CD4-positive, alpha-beta memory T cell (primary cell): ENCODE measurements at places on chromosomes 4 and X.

DNA sequence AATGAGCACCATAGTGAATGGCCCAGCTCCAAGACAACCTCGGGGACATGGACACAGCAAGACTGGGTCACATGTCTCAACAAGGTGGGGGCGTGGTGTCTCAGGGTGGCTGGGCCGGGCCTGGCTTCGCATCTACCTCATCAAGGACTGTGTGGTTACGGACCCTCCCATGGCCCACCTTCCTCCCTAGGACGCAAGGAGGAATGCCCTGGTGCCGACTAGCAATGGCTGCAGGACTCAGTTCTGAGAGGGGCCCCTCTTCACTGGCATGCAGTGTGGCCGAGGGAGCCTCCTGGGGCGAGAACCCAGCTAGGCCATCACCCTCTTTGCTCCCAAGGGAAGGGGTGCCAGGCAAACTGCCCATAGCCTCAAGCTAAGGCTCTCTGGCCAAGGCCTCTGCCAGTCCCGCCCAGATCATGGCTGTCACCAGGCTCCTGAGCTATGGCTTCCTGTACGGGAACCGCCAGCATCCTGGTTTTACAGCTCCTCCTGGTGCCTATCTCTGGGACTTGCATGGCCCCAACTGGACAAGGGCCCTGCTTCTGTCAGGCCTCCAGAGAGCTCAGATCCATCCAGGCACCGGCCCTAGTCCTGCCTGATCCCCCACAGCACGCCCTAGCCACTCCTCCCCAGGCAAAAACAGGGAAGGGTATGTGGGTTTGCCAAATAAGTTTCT, 218.0 kb upstream of the AGTR2 start:
- no peak for DNase-seq

DNA sequence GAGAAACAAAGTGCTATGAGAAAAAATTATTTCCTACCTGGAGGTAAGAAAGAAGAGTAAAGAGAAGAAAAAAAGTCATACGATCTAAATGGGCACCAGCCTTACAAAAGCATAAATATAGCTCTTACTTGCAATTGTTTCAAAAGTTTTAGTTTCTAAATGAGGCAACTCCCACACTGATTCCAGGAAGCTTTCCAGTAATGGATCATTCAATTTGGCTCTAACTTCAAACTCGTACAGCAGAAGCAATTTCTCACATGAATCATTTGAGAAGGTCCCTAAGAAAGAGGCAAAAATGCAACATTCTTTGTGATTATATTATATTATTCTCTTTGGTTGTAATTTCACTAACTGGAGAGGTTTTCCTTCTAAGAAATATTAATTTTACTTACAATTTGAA, 109.9 kb downstream of the DLG3 start:
- no peak for DNase-seq

DNA sequence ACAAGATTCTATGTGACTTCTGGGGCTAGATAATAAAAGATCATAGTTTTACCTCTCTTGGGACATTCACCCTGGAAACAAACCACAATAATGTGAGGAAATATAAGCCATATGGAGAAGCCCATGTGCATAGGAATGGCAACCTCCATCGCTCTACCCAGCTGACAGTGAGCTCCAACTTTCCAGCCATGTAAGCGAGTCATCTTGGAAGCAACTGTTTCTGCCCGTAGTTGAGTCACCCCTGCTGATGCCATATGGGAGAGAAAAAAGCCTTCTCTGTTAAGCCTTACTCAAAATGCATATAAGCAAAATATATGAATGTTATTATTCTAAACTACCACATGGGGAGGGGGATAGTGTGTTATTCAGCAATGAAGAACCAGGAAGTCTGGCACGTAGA, 31.4 kb upstream of the RELL1 start:
- DNase-seq: no peak

DNA sequence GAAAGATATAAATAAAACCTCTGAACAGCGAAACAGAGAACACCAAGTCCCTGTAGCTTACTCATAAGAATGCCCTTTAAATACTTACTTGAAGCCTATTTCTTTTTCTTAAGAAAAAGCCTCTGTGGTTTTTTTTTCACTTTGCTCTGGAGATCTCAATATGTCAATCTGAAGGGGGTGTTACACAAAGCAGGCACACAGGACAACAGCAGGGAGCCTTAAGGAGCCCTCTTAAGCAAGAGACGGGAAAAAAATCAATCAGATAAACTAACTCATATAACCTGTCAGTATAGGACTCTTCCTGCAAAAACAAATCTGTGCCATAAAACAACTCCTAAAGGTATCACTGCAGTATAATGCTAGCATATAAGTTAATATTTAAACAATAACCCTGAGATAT, 611.1 kb upstream of the ATOH1 start:
- DNase-seq: no peak

DNA sequence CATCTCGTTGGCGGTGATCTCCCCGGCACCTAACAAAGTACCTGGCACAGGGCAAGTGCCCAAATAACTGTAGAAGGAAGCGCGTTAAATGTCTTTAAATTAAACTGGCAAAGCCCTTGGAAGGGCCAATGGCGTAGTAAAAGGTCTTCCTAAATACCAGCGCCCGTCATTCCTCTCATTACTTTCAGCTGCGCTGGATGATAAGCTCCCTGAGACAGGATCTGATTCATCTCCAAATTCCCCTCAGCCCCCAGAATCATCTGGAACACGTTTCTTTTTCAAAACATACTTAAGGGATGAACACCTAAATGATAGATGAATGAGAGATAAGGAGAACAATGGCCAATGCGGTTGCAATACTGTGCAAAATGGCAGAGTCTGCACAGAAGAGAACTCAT, 95.1 kb downstream of the AFAP1 start:
- no peak for DNase-seq

DNA sequence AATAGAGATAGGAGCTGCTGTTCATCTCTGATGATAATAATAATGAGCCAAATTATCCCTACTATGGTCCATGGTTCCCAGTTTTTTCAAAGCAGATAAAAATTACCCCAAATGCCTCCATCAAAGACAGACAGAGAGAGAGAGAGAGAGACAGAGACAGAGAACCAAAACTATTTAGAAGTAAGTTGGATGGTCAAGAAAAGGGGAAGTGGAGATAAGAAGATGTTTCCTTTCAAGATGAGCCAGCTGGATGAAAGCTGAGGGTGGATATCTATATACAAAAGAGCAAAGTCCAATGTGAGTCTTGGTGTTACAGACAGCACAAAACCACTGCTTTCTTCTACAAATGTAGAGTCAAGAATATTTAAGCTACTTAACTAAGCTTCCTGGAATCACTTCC, 173.9 kb downstream of the GRIA3 start:
- DNase-seq: no peak

DNA sequence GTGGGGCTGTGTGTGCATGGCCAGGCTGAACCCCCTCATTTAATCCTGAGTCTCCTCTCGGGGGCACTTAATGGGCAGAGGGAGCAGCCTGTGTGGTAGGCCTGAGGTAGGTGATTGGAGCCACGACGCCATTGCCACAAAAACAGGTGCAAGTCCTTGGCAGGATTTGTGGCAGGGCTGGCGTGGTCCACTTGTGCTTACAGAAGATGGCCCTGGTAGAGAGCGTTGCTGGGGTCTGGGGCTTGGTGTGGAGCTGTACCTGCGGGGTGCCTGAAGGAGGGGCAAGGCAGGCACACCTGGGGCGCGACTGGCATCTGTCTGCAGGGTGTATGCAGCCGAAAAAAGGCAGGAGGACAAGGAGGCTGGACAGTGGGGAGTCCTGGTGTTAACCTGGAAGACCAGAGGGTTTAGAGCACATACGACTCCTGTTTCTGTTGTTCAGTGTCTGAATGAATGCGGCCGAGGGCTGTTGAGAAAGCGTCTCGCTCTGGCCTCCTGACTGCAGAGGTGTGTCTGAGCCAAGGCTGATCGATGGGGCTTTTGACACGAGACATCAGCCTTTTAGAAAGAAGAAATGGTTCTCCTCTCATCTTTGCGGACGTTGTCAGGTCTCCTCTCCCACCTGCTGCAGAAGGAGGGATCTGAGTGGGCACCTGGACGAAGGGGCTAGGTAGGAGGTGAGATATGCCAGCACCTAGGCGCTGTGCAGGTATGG, 52.0 kb downstream of the TBC1D14 start:
- DNase-seq: no peak

DNA sequence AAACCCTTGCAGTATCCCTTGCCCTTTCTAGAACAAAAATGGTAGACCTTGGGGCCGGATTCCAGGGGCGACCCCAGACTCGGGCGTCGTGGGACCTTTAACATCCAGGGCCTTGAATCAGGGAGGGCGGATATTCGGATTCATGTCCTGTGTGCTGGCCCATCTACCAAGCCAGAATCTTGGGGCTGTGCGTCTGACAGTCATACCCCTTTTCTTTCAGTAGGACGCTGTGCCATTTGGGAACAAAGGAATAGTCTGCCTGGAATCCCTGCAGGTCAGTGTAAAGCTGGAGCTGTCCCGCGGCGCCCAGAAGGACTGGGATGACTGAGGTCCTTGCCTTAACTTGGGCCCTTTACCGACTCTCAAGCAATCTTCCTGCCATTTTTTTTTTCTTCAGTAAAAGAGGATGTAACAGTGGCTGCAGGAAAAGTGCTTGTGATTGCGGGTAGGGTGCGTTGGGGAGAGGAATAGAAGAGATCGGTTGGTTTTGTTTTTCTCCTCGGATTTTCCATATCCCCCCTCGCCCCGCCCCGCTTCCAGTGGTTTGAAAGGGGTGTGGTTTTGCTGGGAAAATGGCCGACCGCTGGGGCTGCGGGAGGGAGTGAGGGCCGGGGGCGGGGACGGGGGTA, 518 bp downstream of the ARMCX1 start:
- DNase-seq: no peak

DNA sequence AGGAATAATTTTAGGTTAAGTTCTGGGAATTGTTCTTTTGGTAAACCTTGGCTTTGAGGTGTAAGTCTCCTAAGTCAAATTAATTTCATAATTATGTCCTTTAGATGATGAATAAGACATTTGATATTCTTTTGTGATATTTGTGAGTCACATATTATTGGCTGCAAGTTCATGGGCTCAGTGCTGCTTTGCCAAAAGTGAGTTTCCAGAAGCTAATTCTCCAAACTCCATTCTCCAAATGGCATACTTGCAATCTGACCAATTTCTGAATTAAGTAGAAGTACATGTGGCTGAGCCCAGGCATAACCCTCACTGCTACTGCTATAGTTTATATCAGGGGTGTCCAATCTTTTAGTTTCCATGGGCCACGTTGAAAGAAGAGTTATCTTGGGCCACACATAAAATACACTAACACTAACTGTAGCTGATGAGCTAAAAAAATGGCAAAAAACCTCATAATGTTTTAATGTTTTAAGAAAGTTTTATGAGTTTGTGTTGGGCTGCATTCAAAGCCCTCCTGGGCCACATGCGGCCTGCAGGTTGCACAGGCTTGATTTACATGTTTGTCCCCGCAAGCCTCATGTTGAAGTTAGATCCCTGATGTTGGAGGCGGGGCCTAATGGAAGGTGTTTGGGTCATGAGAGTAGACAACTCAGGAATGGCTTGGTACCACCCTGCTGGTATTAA, 196.1 kb downstream of the ZNF330 start:
- DNase-seq: no peak

DNA sequence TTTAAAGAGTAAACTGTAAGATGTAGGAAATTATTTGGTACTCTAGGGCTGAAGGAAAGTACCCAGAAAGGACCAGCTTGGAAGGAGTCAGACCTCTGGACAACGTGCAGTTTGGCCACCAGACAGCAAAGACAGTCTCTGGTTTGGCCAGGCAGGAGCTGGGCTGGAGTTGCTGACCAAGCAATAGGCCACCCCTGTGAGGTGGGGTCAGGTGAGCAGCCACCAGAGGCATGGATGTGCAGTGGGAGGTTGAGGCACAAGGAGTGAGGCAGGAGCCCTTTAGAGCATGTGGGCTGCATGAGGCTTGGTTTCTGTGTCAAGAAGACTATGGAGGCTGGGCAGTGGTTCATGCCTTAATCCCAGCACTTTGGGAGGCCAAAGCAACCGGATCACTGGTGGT, 17.7 kb upstream of the MRFAP1 start:
- no peak for DNase-seq

GRCh38 chrX:153830640-153831428, 490 bp upstream of the PDZD4 start:
- no peak for DNase-seq

DNA sequence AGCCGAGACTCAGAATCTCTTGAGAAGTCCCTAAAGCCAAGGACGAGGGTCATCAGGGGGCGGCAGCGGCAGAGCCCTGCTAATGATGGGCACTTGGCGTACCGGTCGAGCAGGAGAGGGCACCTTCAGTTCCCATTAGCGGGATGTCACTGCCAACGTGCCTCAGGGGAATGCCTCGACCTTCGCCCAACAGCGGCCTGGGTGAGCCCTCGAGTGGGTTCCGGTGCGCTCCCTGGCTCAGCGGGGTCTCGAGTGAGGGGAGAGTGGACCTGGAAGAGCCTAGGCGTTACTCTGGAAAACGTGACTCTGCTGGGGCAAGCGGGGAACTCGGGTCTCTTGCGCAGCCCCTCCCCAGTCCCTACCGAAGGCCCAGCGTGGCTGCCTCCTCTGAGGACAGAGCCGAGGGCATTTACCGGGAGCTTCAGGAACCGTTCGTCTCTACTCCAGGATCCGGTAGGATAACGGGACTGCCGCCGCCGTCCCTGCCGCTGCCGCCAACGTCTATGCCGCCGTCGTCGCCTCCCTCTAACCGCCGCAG, 36.9 kb downstream of the PGRMC1 start:
- DNase-seq: no peak

GRCh38 chrX:41180194-41180908, 95.1 kb downstream of the USP9X start:
- DNase-seq: peak; percentile 56

DNA sequence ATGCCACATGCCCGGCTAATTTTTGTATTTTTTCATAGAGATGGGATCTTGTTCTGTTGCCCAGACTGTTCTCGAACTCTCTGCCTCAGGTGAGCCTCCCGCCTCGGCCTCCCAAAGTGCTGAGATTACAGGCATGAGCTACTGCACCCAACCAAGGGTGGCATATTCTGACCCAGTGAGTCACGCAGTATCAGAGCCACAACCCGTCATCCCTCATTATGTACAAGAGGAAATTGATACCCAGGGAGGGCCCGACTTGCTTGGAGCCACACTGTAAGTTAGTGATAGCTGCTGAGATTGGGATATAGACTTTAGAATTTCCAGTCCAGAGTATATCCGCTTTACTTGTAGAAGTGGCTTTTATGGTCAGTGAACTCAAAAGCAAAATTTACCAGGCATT, 14.6 kb downstream of the CCKAR start:
- no peak for DNase-seq

DNA sequence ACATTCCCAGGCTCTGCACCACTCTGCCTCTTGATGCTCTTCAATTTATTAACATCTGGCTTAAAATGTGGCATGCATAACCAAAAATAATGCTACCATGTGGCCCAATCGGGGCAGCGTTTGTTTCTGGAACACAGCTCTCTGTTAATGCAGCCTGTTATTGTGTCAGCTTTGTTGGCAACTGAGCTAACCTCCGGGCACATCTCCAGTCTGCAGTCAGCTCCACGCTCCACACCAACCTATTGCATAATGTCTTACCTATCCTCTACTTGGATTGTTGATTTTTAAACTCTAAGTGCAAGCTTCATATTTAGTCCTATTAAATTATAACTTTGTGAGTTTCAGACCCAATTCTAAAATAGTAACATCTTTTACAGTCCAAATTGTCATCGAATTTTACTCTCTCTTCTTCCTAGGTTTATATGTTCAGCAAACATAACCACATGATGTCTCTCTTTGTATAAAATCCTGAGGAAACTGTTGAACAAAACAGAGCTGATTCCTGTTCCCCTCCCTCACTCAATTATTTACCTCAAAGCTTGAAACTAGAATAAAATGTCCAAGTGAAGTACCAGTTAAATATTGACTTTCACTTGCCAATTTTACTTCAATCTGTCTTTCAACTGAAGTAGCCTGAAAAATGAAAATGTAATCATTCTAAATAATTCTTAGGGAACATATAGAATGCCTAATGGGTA, 92.2 kb upstream of the RAPGEF2 start:
- DNase-seq: no peak

GRCh38 chr4:123018396-123018775, 96.0 kb upstream of the NUDT6 start:
- no peak for DNase-seq
